Esophagus squamous epithelium (tissue), 5 donors: ENCODE measurements at places on chromosomes 2 and 18. TPM values are rescaled to one million over a fixed set of nuclear protein-coding genes. Genes with fewer than 3 reads are reported as not detected.

The VWA3B gene
- total RNA-seq: not detected

The RESP18 gene
- not detected for total RNA-seq

The DES gene
- total RNA-seq: 120 TPM

The TANK gene
- total RNA-seq: 34.8 TPM

The TUBA3E gene
- total RNA-seq: not detected
